ENCODE measurements at places on chromosomes 4 and X.

- DNase-seq: no peak
These were observed 32.4 kb downstream of the KANTR start for GRCh38 chrX:53126377-53126776.

- DNase-seq: no peak
These were observed 9.3 kb upstream of the GPRIN3 start for GRCh38 chr4:89316931-89317366.

- no peak for DNase-seq
These were observed 262.6 kb upstream of the BMP3 start for GRCh38 chr4:80767944-80768343.

DNA sequence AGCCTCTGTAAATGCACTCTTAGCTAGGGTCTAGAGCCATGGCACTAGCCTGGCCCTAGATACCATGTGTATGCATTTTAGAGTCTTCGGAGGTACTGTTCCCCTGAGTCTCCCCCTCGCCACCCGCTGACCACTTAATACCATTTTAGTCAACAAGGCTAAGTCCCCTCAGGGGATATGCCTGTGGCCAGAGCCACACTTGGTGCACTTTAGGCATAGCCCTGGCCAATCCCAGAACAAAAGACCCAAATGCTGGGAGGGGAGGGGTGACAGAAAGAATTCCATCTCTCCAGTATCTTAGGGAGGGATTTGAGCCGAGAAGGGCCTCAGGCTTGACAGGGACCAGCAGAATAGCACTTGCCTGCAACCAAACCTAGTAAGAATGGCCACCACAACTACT lies 28.6 kb upstream of the BCORL1 start:
- no peak for DNase-seq

All from Calu3 (cell line).